ENCODE measurements at places on chromosomes 5 and 9. TPM values are rescaled to one million over a fixed set of nuclear protein-coding genes. Genes with fewer than 3 reads are reported as not detected.

Gene GRM6
- total RNA-seq, result not detected

Gene FSTL4
- not detected for total RNA-seq

Gene SMIM27
- total RNA-seq, result 6.6 TPM

Gene RMI1
- 5.7 TPM for total RNA-seq

Gene SEMA5A
- 5.3 TPM for total RNA-seq

Gene LOX
- 216 TPM for total RNA-seq

Gene GABRP
- total RNA-seq, result not detected

Gene ADAMTS6
- 12.7 TPM for total RNA-seq

Gene PCDHA7
- total RNA-seq, result 0.09 TPM

Gene FAM169A
- not detected for total RNA-seq

Gene ZSWIM6
- total RNA-seq, result 4.2 TPM

Gene CDKN2B-AS1
- not detected for total RNA-seq

Gene ST8SIA4
- total RNA-seq, result 0.85 TPM

Gene NSMF
- 64.3 TPM for total RNA-seq

Gene ANXA1
- 369 TPM for total RNA-seq

Gene IRX2
- 7.2 TPM for total RNA-seq

Gene CCNO
- total RNA-seq, result not detected

Gene NRARP
- total RNA-seq, result 3.4 TPM

Gene CSF1R
- not detected for total RNA-seq

Gene SPATA31E1
- total RNA-seq, result not detected

Gene CCDC112
- 6.3 TPM for total RNA-seq

Gene LRRC70
- total RNA-seq, result 0.51 TPM

Gene SPAG8
- total RNA-seq, result 0.82 TPM

Gene SLC4A9
- under 0.01 TPM for total RNA-seq

Gene COL23A1
- not detected for total RNA-seq

Gene FAM221B
- total RNA-seq, result not detected

Gene ZNF474
- total RNA-seq, result not detected

Gene LHX3
- total RNA-seq, result not detected

Gene SUSD3
- 8.6 TPM for total RNA-seq

Gene ARL14EPL
- total RNA-seq, result not detected

Gene ANXA2R
- total RNA-seq, result 10.6 TPM

Gene NME5
- total RNA-seq, result 1.2 TPM

Gene SHISAL2B
- not detected for total RNA-seq

Gene CA9
- total RNA-seq, result 0.77 TPM

Gene PHF24
- 1.0 TPM for total RNA-seq

Gene PCDHGB1
- 0.82 TPM for total RNA-seq

Gene HTR1A
- total RNA-seq, result not detected

Gene GPX8
- 138 TPM for total RNA-seq

Gene ADAMTSL2
- total RNA-seq, result 2.8 TPM

Gene CLTB
- 97.5 TPM for total RNA-seq

Gene ADAM19
- total RNA-seq, result 8.2 TPM

Gene IFNA21
- total RNA-seq, result not detected

Gene AFAP1L1
- total RNA-seq, result 17.1 TPM

Gene DROSHA
- total RNA-seq, result 21.8 TPM

Gene ZNF483
- 1.0 TPM for total RNA-seq

Gene BARX1
- 0.09 TPM for total RNA-seq
